ENCODE measurements at places on chromosomes 3 and 15. TPM values are rescaled to one million over a fixed set of nuclear protein-coding genes. Genes with fewer than 3 reads are reported as not detected.

DNA sequence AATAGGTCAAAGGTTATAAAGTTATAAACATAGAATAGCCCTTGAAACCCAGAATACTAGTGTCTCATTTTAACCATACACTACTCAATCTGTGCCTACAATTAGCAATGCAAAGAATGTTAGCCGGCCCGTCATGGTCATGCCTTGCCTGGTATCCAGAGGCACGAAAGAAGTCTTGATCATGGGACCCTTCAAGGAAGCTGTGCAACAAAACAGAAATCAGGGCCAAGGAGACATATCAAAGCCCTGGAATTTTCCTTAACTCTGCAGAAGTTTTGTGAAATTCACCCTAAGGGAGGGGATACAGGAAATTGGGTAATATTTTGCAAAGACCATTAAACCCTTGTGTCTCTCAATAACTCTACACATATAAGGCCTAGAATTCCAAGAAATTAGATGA, 482.4 kb downstream of the ROBO1 start:
- H3K36me3 ChIP-seq = no peaks in the 10 kb centered on the region
- no peak overlapping the region for H3K4me3 ChIP-seq
- H3K4me1 ChIP-seq = no peaks in the 10 kb centered on the region
- H3K27ac ChIP-seq = no peak overlapping the region
- no peaks in the 10 kb centered on the region for H3K27me3 ChIP-seq

GRCh38 chr3:190458040-190458439, 8.3 kb upstream of the TMEM207 start:
- H3K4me1 ChIP-seq = no peaks in the 10 kb centered on the region
- no peak overlapping the region for H3K27ac ChIP-seq
- no peaks in the 10 kb centered on the region for H3K27me3 ChIP-seq
- H3K36me3 ChIP-seq = no peaks in the 10 kb centered on the region

DNA sequence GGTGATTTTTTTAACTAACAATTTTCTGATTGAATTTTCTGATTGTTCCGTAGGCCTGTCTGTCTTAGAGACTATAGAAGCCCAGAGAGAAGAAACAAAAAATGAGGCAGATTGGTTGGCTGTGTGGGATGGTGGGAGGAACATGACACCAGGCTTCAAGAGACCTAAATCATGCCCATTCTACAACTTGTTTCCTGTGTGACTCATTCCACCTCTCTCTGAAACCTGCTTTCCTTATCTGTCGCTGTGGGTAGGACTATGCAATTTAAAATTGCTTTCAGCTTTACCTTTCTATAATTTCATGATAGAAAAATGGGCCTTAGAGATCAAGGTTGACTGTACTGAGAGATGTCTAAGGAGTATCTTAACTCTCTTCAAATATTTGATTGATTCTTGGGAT, 44.5 kb downstream of the OXNAD1 start:
- H3K36me3 ChIP-seq = no peaks in the 10 kb centered on the region
- H3K4me3 ChIP-seq = no peak overlapping the region
- H3K27me3 ChIP-seq = no peaks in the 10 kb centered on the region
- no peak for DNase-seq
- no peaks in the 10 kb centered on the region for H3K4me1 ChIP-seq

GRCh38 chr3:4826237-4827100, 152.8 kb upstream of the BHLHE40 start:
- DNase-seq = peak; percentile 71
- no peaks in the 10 kb centered on the region for H3K27me3 ChIP-seq
- peak overlapping the region; percentile 51 for H3K27ac ChIP-seq
- H3K36me3 ChIP-seq = no peaks in the 10 kb centered on the region
- peaks cover 4% of the 10 kb centered on the region for H3K4me1 ChIP-seq

DNA sequence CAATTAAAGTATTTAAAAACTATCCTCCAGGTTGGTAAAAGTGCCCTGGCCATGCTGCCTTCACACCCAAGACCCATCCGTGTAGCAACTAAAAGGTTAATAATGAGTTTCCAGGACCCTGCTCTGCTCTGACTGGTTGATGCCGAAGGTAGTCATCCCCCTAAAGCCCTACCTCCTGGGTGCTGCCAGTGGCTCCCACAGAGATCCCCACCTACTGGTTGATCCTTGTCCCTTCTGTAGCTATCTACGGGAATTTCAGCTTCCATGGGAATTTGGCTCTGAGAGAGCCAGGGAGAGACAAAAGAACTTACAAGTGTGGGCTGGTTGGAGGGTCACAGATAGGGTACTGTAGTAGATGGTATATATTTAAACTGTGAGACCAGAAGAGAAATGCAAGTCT, 110.6 kb upstream of the NANOGP8 start:
- no peak overlapping the region for H3K27ac ChIP-seq
- H3K36me3 ChIP-seq = no peaks in the 10 kb centered on the region
- no peaks in the 10 kb centered on the region for H3K4me1 ChIP-seq
- no peaks in the 10 kb centered on the region for H3K27me3 ChIP-seq

Gene SNTN
- total RNA-seq = not detected

Gene GOLGA6L24
- not detected for total RNA-seq

Gene MORC1
- total RNA-seq = not detected
